ENCODE measurements at places on chromosomes 6 and 20.

GRCh38 chr6:38184585-38185080, 365.1 kb downstream of the ZFAND3 start:
- DNase-seq = no peak

DNA sequence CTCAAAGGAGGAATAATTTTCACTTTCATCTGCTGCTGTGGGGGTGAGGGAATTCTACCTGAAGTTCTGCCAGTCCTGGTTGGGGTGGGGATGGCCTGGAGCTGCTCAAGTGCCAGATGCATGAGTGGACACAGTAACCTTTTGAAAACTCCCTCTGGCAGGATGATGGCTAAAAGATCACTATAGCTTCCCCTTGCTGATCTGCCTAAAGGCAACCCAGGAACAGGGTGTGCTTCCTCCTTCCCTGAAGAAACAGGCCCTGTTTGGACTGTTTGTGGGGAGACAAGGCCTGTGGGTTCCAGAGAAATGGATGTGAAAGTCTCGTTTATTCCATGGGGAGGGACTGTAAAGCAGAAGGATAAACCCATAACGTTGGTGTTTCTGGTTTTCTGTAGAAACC, 176.9 kb downstream of the DTNBP1 start:
- DNase-seq = no peak

DNA sequence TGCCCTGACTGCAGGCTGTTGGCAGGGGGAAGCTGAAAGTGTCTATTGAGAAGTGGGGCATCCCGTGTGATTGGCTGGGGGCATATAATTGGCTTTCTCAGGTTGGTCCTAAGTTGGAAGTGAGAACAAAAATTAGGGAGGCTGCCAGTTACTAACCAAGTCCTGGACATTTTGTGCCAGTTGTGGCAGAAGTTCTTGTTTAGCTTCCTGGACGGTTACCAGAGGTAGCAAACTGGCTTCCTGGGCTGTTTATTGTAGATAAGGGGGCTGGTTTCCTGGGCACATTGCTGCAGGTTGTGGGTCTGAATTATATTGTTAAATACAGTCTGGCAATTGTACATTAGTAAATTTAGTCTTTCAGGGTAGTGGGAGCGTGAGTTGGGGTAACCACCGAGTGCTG, 50.6 kb upstream of the SLC2A12 start:
- DNase-seq = no peak

DNA sequence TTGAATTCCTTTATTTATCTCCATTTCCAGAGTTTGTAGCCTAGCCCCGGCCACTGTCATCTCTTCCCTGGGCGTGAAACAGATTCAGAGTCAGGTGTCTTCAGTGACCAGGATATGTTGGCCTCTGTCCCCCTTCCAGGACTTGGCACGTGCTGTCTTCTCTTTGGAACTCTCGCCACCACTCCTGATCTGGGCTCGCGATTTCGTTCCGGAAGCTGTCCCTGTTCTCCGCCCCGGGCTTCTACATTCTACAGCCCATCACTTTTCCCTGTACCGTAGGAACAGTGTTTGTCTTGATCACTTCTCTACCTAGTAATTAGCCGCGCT, 739 bp downstream of the GSS start:
- DNase-seq = no peak

- no peak for DNase-seq
Measured at GRCh38 chr6:24897186-24897585, 38.6 kb downstream of the RIPOR2 start.

- no peak for DNase-seq
Measured at GRCh38 chr20:32984196-32984595, 20.0 kb downstream of the SUN5 start.

DNA sequence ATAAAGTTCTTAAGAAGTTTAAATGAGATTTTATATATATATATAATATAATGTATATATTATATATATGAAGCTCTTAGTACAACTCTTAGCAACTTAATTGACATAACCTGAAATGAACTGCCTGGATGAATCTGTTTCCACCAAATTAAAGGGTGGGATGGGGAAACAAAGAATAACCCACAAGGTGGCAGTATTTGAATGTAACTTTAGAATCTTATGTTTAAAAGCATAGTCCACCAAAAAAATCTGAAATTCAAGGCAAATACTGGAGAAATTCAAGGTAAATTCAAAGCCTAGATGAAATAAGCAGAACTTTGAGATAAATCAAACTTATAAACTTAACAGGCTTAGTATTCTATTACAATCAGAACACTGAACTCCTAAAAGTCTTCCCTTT, 4.4 kb upstream of the IBTK start:
- no peak for DNase-seq

DNA sequence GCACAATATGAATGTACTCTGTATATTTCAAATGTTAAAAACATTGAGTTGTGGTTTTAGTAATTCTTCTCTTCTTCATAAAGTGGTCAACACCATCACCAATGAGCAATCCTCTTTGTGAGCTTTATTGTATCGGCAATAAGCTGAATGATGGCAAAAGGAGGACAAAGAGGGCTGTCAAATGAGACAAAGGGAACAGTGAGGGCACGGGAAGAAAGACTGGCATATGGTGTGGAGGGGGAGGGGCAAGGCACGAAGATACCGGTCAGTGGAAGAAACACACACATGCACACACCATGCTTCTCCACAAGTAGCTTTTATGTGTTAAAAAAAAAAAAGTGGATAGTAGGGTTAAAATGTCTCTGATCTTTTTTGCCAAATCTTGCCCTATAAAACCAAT, 506.8 kb upstream of the CITED2 start:
- no peak for DNase-seq

DNA sequence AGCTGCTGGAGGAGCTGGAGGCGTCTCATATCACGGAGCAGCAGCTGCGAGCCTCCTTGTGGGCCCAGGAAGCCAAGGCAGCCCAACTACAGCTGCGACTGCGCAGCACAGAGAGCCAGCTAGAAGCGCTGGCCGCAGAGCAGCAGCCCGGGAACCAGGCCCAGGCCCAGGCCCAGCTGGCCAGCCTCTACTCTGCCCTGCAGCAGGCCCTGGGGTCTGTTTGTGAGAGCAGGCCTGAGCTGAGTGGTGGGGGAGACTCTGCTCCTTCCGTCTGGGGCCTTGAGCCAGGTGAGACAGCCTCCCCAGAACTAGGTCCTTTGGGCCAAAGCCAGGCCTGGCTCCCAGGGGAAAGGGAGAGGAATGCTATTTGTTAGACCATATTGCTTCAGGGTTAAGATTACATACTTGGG, 31.7 kb downstream of the C20orf173 start:
- DNase-seq = no peak

DNA sequence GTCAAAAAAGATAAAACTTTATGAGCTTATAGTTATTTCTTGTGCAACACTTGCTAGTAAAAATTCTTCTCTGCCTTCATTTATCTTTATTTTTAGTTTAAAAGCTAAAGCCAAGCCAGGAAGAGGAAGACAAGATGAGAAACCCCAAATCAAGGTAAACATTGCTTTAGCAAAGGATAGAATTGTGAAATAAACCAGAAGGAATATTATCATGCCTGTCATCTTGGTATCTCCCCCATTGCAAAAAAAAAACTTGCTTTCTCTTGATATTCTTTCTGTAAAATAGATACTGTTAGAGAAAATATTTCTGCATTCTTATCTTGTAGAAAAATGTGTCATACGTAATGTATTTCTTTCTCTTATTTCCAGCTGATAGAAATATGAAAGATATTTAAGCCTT, 432.8 kb downstream of the GJA1 start:
- DNase-seq = no peak

GRCh38 chr6:47262231-47262630, 47.5 kb downstream of the TNFRSF21 start:
- no peak for DNase-seq

DNA sequence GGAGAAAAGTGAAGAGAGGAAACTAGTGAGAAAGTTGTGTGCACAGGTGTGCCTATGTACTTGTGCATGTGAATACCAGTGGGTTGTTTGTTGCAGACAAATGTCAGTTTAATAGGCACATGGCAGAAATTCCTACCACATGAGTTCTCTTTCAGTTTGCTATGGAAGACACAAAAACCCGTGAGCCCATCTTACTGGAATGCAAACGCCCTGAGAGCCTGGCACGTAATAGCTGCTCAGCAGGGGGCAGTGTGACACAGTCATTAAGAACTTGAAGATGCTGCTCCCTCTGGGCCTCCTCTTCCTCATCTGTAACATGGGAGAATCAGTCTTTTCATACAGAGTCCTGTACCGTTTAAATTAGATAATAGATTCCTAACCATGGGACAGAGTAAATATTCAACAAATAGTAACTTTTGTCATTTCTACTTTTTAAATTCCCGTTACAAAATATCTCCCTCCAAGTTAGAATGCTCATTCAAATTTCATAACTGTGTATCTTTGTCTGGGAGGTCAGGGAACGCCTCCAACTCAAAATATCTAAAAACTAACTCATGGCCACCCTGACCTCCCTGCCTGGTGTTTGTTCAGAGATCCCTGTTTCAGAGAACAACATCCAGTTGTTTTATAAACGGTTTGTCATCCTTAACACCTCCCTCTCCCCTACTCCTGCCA, 802.9 kb downstream of the MAFB start:
- no peak for DNase-seq

DNA sequence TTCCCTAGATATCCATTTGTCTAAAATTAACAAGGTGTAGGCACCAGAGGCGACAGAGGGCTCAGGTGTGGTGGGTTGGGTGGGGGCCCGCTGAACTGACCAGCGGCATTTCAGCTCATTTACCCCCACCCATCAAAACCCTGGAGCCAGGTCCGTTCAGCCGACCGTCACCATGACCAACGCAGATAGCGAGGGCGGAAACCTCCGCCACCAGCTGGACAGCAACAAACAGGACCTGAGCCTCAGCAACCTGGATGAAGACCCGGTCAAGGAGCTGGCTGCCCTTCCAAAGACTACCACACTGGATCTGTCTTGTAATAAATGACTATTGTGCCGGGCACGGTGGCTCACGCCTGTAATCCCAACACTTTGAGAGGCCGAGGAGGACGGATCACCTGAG, 120.8 kb upstream of the LGSN start:
- no peak for DNase-seq

DNA sequence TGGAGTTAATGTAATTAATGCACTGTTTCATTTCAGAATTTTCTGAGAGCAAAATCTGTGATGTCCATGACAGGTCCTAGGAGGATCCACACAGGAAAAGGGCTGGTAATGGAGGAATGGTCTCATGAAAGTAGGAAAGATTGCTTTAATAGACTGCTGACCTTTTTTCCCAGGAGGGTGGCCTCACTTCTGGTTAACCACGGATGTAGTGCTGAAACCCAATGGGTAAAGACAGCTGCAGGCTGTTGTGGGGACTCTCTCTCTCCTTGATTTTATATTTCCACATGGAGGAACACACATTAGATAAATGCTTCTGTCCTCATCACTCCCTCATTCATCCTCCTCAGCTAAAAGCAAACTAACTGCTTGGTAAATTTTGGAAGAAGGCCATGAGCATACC, 23.6 kb upstream of the RIPOR2 start:
- no peak for DNase-seq

DNA sequence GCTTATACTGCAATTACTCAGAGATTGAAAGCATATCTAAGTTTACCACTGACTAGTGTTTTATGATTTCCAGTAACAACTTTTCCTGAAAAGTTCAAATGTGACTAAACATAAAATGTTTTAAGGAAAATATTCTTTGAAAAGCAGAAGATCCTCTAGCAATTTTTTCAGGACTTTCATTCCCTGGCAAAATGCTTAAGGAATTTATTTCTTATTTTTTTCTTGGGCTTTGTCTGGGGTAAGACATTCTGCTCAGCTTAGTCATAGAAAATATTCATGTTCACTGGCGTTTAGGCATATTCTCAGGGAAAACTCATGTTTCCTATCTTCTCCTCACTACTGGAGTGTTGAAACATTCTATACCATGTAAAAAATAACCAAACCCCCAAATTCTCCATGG, 235.3 kb upstream of the CEP162 start:
- no peak for DNase-seq

GRCh38 chr20:56934888-56935287, 305.8 kb downstream of the TFAP2C start:
- no peak for DNase-seq

DNA sequence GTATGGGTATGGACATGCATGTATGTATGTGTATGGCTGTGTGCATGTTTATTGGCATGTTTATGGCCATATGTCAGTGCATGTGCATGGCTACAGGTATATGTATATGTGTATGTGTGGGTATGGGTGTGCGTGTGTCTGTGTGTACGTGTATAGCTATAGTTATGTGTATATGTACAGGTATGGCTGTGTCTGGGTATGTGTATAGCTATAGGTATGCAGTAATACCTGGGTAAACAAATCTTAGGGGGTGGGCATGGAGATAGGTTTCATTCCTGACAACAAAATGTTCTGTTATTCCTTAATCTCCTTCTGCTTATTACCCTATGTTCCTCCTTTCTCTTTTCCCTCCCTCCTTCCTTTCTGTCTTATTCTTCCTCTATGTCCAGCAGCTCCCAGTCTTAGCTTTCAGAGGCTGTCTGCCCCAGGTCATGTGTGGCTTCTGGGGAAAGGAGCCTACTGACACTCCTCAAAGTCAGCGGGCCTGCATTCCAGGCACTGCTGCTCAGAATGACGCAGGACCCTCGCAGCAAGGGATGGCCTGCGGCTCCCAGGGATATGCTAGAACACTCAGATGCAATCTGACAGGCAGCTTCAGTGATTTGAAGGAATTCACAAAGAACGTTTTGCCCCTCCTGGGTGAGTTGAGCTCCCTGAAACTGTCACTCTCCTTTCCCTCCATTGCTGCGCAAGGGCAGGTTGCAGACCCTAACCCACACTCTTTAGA, 139.3 kb upstream of the PHACTR1 start:
- DNase-seq = no peak

- no peak for DNase-seq
Measured at GRCh38 chr20:59777814-59778575, 155.4 kb downstream of the SYCP2 start.

- DNase-seq = no peak
Measured at GRCh38 chr6:9002833-9003232, 567.5 kb upstream of the SLC35B3 start.

DNA sequence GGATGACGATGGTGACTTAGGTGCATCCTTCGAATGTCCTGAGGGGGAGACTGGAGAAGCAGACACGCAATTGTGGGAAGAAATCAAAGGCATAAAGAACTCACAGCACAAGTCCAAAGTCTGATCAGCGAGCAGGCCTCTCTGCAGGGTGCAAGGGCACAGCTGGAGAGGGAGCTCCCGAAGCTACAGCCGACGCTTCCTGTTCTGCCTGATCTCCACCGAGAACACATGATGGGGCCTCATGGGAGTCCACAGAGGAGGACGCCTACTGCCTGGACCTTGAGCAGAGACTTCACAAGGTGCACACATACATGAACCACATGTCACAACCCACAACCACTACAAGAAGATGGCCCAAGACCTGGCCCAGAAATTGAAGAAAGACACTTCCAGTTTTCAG, 51.4 kb downstream of the RIN2 start:
- DNase-seq = no peak

GRCh38 chr20:44370639-44371218, 15.2 kb downstream of the HNF4A start:
- no peak for DNase-seq

DNA sequence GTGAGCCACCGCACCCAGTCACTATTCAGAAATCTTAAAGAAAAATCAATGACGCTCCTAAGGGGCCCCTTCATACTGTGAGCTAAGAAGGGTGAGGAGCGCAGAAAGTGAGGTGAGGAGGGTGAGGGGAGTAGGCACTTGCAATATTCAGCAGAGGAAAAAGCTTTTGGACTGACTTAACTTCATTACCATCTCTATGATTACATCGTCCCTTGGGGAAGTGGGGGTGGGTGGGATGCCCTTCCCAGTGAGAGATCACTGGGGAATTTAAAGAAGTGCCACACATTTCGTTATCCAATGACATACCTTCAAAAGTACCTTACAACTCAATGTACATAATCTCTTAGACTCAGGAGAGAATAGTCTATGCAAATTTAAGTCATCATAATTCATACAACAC, 46.5 kb downstream of the SMLR1 start:
- DNase-seq = no peak

GRCh38 chr20:11549172-11550103, 368.3 kb upstream of the BTBD3 start:
- no peak for DNase-seq
